ENCODE measurements at places on chromosomes 3 and 15. TPM values are rescaled to one million over a fixed set of nuclear protein-coding genes. Genes with fewer than 3 reads are reported as not detected.

Gene MCF2L2
- 1.3 TPM for polyA plus RNA-seq

Gene PARP3
- 20.1 TPM for polyA plus RNA-seq

Gene ALG1L2
- 4.7 TPM for polyA plus RNA-seq

Gene PLSCR2
- 0.78 TPM for polyA plus RNA-seq

Gene CAMKV
- polyA plus RNA-seq = not detected

Gene P4HTM
- 40.6 TPM for polyA plus RNA-seq

Gene ELL3
- polyA plus RNA-seq = 5.9 TPM

Gene GOLGA6L7
- 0.89 TPM for polyA plus RNA-seq

Gene LIPC
- 0.32 TPM for polyA plus RNA-seq

Gene ADCY5
- 14.6 TPM for polyA plus RNA-seq

Gene ANKDD1A
- 8.5 TPM for polyA plus RNA-seq

Gene CCR1
- 7.7 TPM for polyA plus RNA-seq

Gene PRRT3
- 3.9 TPM for polyA plus RNA-seq

Gene SLC24A5
- polyA plus RNA-seq = not detected

Gene GORASP1
- polyA plus RNA-seq = 52.8 TPM

Gene STRA6
- 9.0 TPM for polyA plus RNA-seq

Gene MST1
- polyA plus RNA-seq = 21.3 TPM

Gene FAM81A
- polyA plus RNA-seq = 3.1 TPM

Gene LMAN1L
- not detected for polyA plus RNA-seq

Gene NOX5
- polyA plus RNA-seq = 0.40 TPM

Gene ABHD5
- polyA plus RNA-seq = 17.9 TPM

Gene HDDC3
- 14.0 TPM for polyA plus RNA-seq

Gene CHL1
- 2.0 TPM for polyA plus RNA-seq

Gene SLC7A14
- polyA plus RNA-seq = 0.16 TPM

Gene SPESP1
- polyA plus RNA-seq = 2.4 TPM

Gene COL6A5
- polyA plus RNA-seq = 4.5 TPM

Gene RARB
- 34.8 TPM for polyA plus RNA-seq

Measured in right lung (tissue), 10 donors.